Epithelial cell of prostate (primary cell): ENCODE measurements at places on chromosomes 4 and X.

DNA sequence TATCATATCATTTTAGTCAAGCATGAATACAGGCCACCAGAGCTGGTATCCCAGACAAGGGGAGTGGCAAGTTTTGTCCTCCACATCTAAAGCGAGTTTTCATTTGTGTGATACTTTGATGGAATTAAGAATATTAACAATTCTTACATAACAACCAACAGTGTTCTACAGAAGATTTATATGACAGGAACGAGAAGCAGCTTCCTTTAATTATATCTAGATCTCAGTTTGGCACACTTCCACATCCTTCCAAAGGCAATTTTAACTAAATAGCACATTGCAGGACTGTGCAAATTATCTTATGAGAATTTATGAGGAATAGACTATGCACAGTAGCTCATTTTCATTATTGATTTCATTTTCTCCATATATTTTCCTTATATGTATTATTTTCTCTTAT lies 121.2 kb upstream of the GUCY1A1 start:
- DNase-seq: no peak

DNA sequence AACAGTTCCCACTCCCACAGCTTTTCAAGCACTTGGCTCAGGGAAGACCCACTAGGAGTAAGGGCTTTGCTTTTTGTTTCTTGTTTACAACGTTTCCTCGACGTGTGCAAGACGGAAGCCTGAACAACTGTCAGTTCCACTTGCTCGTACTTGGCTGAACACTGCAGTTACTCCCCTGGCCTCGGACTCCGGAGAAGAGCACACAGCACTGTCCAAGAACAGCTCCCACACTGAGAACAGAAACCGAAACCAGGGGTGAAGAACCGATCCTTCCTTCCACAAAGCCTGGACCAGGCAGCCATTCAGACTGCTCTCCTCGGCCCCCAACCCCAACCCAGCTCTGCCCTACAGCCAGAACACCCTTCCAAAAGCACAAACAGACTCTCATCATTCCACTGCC lies 25.5 kb downstream of the IRF2 start:
- no peak for DNase-seq

DNA sequence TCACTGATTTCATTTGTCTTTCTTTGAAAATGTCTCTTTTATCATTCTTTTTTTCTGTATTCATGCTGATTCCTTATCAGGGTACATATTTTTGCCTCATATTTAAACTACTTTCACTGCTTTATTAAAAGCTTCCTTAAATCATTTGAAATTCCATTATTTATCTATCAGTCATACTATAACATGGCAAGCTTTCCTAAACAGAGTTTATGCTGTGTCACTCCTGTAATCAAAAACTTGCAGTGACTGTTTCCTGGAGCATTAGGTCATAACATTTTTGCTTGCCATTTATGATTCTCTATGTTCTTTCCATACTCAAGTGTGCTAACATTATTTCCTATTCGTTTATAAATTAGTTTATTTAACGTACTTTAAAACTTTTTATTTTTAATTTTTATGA lies 203.7 kb downstream of the BMPR1B start:
- no peak for DNase-seq

GRCh38 chr4:55125763-55126541 lies 557 bp upstream of the KDR start:
- no peak for DNase-seq

- DNase-seq: no peak
These were observed 39.6 kb downstream of the PTCHD1 start for GRCh38 chrX:23374291-23374690.

- no peak for DNase-seq
These were observed 43.6 kb upstream of the PHOX2B start for GRCh38 chr4:41792166-41792565.

DNA sequence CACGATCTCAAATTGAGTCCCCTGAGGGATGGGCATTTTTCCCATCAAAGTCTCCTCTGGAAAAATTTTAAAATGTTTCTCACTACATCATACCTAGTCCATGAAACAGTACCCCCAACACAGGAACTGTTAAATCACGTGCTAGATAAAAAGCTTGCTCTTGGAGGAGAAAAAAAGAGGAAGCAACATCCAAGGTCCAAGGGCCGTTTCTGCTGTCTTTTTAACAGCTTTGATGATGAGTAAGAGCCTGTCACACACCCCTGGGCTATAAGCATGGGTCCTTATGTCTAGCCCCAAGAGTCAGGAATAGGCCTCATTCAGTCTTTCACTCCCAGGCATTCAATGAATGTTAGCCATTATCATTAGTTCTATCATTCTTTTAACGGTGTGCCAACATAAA lies 128.9 kb downstream of the SH3KBP1 start:
- DNase-seq: no peak

DNA sequence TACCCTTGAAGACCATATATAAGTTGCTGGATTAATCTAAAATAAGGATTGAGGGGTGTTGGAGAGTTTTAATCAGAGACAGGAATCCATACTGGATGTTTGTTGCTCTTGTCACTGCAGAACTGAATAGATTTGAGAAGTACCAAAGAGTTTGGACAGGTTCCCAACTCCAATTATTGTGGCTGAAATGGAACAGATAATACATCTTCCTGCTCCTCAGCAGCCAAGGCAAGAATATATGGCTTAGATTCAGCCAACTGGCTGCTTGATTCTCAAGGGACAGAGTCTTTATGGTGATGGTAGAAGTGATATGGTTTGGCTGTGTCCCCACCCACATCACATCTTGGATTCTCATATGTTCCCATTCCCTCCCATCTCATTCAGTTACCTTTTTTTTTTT lies 97.0 kb upstream of the PDHA2 start:
- DNase-seq: no peak

- no peak for DNase-seq
These were observed 25.1 kb upstream of the FHL1 start for GRCh38 chrX:136122207-136122606.

GRCh38 chr4:4462970-4463369 lies 76.1 kb downstream of the NSG1 start:
- no peak for DNase-seq

DNA sequence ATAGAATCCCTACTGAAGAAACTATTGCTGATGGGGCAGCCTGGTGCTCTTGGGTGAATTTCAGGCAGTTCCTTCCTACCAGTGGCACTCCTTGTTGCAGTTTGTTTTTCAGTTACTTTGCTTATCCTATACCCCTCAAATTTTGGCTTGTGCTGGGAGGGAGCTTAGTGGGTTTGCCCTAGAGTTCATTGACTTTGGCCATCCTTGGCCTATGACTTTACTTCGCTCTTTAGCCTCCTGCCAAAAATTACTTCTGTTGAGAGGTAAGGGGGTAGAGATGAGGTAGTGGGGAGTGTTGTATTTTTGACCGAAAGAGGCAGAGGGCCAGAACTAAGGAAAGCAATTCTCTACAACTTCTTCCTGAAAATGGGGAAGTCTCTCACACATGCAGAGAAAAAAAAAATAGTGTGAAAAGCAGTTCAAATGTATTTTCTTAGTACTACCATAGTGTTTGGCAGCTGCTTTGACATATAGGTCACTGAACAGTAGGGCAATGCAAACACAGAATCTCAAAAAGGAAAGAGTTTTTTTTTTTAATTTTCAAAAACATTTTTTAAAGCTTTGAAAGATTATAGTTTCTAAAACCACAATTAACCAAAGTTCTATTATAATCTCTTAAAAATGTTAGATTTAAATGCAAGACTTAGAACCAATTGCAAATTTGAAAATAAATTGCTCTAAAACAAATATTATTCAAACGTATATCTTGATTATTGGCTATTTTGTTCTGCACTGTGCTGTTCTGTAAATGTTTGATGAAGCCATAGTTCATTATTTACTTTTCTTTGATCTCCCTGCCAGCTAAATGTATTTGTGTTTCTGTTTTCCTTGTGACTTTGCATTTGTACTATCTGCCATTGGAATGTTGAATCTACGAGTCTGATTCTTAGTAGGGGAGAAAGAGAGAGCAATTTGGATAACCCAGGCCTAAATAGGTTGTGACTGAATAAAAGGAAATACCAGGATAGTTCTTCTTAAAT lies 73.6 kb downstream of the DCK start:
- no peak for DNase-seq

- no peak for DNase-seq
These were observed 224.9 kb downstream of the FRMPD4 start for GRCh38 chrX:12363216-12363615.

- DNase-seq: no peak
These were observed 126.9 kb downstream of the FAM53A start for GRCh38 chr4:1557221-1557597.

GRCh38 chr4:16684097-16684496 lies 214.3 kb downstream of the LDB2 start:
- no peak for DNase-seq

DNA sequence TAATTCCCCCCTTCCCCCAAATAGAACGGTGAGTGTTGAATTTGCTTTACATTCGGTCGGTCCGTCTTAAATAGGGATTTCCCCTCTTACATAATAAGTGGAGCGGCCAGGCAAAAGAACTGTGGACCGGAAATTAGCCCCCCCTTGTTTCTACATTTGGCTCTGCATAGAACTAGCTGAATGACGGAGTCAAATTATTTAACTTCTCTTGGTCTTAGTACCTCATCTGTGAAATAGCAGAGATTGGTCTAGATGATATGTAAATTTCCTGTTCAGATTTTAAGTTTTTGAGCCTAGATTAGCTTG lies 1.3 kb downstream of the SPATA18 start:
- DNase-seq: no peak

- DNase-seq: no peak
These were observed 36.4 kb upstream of the LCORL start for GRCh38 chr4:18057821-18058533.

- DNase-seq: no peak
These were observed 7.1 kb downstream of the ATP5ME start for GRCh38 chr4:666822-667544.

- no peak for DNase-seq
These were observed 541.4 kb downstream of the ADGRL3 start for GRCh38 chr4:61741327-61742096.

DNA sequence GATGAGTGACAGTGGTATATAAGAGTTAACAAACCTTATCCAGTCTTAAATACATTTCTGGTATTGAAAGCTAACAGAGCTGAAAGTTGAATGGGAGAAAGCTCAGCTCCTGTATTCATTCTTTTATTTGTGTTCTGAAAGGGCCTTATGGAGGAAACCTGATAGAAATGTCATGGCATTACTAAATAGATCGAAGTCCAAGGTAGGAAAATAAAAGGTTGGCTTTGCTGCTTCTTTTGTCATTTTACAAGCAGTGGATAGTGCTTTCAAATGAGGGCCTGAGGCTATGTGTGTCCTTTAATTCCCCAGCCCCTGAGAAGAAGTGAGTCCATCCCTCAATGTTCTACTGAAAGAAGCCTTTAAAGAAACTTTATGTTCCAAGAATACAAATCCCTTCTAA lies 974.3 kb upstream of the INTU start:
- DNase-seq: no peak
